COLO829 (cell line): ENCODE measurements at places on chromosomes 6 and 20.

DNA sequence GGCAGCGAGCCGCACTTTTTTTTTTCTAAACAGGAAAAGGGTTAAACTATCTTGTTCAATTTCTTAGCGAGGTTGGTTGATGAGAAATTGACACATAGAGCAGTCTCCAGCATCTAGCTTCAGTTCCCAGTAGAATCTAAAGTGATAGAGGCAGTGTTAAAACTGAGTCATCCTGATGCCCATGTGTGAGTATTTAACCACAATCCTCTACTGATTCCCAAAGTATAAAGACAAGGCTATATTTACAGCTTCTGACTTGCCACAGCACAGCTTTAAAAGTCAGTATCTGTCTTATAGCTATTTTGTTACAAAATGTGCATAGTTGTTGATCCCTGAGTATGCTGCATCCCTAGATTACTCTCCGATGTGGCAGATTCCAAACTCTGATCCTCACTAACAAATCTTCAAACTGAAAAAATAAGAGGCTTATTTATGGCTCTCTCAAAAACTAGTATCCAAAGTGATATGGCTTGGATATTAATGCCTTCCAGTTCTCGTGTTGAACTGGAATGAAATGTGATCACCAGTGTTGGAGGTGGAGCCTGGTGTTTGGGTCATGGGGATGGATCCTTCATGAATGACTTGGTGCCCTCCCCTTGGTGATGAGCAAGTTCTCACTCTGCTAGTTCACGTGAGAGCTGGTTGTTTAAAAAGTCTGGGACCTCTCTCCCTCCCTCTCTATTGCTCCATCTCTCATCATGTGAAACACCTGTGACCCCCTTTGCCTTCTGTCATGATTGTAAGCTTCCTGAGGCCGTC is 13.1 kb upstream of the POPDC3 start:
- no peak for DNase-seq

- DNase-seq, result no peak
Measured at GRCh38 chr6:105753620-105754211, 332.4 kb upstream of the PRDM1 start.

GRCh38 chr6:11992086-11992485 is 20.0 kb upstream of the HIVEP1 start:
- DNase-seq, result no peak

DNA sequence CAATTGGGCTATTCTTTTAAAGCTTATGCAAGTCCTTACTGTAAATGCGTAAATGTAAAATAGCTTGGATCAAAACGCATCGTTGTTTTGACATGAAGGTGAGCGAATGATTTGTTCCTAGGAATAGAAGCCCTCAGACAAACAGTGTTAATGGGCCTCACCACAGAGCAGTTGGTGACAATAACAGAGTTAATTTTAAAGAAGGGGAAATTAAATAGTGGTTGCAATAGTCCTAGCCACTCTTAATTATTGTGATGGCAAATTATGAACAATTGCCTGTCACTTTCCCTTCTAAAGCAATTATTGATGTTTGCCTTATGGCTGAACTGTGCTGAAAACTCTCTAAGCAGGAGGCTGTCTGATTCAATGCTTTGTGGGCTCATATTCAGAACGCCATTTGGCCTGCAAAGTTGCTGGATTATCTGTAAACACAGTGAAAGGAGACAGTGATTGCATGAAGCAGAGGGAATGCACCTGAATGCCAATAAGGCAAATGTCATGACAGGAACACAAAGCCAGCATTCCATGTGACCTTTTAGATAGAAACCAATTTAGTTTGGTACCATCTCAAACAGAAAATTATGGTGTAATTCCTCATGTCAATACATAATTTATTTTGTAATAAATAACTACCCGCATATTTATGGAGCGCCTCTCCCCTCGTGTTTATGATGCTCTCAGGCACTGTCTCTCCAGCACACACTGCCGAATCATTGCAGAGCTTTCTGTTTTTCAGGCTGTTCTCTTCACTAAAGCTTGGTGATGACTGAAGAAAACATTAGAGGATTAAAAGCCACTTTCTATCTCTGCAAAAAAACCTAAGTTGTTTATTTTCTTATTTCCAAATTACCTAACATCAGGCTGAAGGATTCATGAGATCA is 387.5 kb downstream of the HACE1 start:
- DNase-seq, result no peak

GRCh38 chr6:139710556-139710955 is 336.1 kb upstream of the CITED2 start:
- DNase-seq, result no peak

- DNase-seq, result no peak
Measured at GRCh38 chr20:3163099-3164042, 3.7 kb upstream of the FASTKD5 start.

DNA sequence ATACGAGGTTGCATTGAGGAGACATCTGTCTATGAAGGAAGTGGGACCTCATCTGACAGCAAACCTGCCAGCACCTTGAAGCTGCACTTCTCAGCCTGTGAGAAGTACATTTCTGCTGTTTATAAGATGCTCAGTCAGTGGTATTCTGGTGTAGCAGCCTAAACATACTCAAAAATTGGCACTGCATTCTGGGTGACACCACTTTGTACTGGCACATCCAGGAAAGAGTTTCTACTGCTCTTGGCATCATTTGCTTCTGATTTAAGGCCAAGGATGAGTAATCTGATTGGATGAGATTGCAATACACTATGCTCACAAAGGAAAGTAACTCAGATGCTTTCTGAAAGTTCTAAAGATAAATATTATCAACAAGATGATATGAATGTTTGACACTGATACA is 275.4 kb upstream of the TFAP2D start:
- no peak for DNase-seq

GRCh38 chr20:8853805-8854338 is 215.0 kb upstream of the PLCB4 start:
- DNase-seq, result peak; percentile 97

DNA sequence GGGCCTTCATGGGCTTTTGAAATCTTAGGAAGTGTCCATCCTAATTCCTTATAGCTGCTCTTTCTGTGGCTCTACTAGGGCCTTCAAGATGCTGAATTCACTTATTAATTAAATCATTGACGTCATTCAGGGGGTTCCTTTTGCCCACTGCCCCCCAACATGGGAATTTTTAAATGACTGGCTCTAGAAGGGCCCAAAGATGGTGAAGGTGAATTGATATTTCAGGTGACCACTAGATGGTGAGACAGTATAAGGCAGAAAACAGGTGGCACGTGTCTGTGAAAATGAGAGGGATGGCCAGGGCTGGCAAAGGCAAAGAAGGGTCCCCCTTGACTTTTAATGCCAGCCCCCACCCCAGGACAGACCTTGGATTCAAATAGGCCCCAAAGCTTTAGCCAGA is 11.8 kb downstream of the GNAS start:
- DNase-seq, result no peak

- no peak for DNase-seq
Measured at GRCh38 chr6:41939176-41939847, 2.3 kb downstream of the CCND3 start.

GRCh38 chr6:152129691-152130151 is 322.2 kb downstream of the ESR1 start:
- no peak for DNase-seq
